ENCODE measurements at places on chromosomes 2 and 18. TPM values are rescaled to one million over a fixed set of nuclear protein-coding genes. Genes with fewer than 3 reads are reported as not detected.

DNA sequence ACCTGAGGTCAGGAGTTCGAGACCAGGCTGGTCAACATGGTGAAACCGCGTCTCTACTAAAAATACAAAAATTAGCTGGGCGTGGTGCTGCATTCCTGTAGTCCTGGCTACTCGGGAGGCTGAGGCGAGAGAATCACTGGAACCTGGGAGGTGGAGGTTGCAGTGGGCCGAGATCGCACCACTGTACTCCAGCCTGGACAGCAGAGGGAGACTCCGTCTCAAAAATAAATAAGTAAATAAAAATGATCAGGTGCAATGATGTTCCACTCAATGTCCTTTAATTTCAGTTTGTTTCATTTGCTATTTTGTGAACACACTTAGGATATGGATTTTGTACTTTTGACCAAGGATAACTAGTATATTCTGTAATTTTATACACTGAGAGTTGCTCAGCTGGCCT lies 9.3 kb downstream of the HADHA start:
- no peak for DNase-seq
- H3K4me1 ChIP-seq = peaks cover 17% of the 10 kb centered on the region
- H3K27me3 ChIP-seq = no peaks in the 10 kb centered on the region
- H3K27ac ChIP-seq = no peak overlapping the region
- H3K36me3 ChIP-seq = peaks cover 34% of the 10 kb centered on the region

The RIT2 gene
- total RNA-seq = not detected

DNA sequence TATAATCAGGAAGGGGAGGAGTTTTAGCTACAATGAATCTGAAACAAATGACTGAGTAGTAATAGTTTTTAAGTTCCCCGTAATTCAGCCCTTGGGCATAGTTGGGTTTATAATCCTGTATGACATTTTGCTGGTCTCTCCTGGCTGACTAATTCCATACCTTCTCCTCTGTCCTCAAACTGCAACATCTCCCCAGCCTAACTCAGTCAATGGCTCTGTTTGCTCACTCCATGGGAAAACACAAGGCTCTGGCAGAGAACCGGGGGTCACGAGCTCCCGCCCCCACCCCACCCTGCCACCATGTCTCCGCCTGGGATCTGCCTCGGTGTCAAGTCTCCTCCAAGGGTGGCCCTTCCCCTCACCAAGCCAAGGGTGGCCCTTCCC lies 168.6 kb downstream of the HDAC4 start:
- H3K27ac ChIP-seq = no peak overlapping the region
- no peaks in the 10 kb centered on the region for H3K27me3 ChIP-seq

GRCh38 chr18:79071503-79072210 lies 2.5 kb downstream of the ATP9B start:
- H3K4me3 ChIP-seq = no peak overlapping the region
- H3K36me3 ChIP-seq = peaks cover 29% of the 10 kb centered on the region
- H3K4me1 ChIP-seq = no peaks in the 10 kb centered on the region
- no peak overlapping the region for H3K27ac ChIP-seq
- peaks cover 16% of the 10 kb centered on the region for H3K27me3 ChIP-seq

The MYL1 gene
- not detected for total RNA-seq
